ENCODE measurements at places on chromosomes 16 and 17.

DNA sequence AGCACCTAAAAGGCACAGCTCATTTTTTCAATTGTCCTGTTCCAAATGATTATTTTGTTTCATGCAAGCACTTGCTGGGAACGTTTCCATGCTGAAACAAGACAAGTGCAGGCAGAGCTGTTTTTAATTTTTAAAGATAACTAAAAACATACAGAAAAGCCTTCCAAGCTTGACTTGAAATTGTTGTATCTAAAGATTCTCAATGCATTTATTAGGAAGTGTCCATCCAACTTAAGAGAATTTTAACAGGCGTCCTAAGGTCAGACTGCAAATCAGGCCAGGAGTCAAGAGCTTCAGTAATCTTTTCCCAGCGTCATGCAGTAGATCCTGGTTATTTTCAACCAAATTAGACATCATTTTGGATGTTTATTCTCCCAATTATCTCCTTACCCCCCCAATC lies 702.8 kb downstream of the KCNJ2 start:
- no peak for DNase-seq

- DNase-seq, result no peak
Measured at GRCh38 chr16:55912022-55912421, 36.8 kb upstream of the CES5A start.

- DNase-seq, result no peak
Measured at GRCh38 chr17:68532826-68533225, 20.6 kb downstream of the PRKAR1A start.

DNA sequence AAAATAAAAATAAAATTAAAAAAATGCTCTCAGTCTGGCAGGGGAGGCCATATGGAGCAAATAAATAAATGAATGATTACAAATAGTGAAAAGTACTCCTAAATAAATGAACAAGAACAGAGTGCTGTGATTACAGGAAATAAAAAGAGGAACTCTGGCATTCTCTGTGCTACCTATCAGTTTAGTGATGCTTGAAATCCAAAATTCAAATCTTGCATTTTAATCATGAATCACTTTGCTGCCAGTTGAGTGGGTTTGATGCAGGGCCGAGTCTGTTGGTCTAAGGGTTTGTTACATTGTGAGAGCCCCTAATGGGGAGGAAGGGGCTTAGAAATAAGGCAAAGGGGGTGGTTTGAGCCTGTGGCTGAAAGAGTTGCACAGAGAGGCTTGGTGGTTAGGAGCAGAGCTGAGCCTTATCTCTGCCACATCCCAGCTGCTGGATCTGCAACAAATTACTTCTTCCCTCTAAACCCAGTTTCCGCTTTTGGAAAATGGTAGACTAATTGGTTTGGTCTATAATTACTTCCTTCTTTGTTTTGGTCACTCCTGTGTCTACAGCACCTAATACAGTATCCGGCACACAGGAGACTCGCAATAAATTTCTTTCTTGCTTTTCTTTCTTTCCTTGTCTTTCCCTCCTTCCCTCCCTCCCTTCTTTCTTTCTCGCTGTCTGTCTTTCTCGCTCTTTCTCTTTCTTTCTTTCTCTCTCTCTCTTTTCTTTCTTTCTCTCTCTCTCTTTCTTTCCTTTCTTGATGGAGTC lies 6.3 kb upstream of the ABCC1 start:
- no peak for DNase-seq

- no peak for DNase-seq
Measured at GRCh38 chr17:34671191-34671590, 91.8 kb downstream of the TMEM132E start.

DNA sequence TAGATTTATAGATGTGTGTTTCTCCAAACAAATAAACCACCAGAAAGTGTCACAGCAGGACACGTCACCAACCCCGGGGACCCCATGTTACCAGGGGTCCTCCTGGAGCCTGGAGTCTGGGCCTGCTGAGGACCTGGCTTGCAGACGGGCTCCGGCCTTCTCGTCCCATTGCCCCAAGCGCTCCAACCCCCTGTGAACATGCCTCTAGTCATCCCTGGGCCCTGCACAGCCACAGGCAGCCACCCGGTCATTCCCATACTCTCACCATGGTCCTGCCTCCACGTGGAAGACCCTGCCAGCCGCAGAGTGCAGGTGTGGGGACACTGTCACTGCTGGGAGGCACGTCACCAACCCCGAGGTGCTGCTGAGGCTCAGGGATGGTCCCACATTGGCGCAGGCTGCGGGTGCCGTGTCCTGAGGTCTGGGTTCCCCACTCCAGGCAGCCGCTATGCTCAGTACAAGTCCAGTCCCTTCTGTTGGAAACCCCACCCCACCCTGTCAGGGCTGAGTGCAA lies 4.5 kb downstream of the SECTM1 start:
- DNase-seq, result no peak

- no peak for DNase-seq
Measured at GRCh38 chr16:58999762-59000161, 265.6 kb upstream of the GOT2 start.

GRCh38 chr16:71666928-71667707 lies 41.1 kb downstream of the MARVELD3 start:
- no peak for DNase-seq

DNA sequence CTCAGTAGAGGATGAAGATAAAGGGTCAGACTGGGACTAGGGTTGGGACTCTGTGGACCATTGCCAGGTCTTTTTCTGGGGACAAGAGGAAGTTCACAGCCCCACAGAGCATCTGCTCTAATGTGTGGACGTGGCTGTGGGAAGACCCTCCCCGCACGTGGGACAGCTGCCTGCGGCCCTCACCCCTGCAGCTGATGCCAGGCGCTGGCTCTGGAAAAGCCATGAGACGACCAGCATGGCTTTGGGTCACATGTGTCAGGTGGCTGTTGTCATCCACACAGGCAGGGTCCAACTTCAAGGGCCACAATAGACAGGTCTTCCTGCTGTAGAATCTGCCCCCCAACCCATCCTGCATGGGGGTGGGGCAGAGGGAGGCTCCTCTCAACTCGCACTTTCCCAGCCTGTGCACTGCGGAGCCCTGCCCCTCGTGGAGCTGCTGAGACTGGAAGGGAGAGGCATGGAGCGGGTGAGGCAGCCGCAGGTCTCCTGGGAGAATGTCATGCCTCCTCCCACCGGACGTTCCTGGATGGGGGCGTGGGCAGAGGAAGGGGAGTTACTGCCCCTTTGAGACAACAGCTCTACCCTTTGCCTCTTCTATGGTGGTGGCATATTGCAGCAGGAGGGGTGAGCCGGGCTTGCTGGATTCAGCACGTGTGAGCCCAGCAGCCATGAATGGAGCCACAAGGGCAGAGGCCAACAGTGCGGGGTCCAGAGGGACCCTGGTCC lies 53.4 kb downstream of the PIMREG start:
- DNase-seq, result no peak

GRCh38 chr16:87555647-87556046 lies 46.7 kb upstream of the JPH3 start:
- DNase-seq, result no peak

DNA sequence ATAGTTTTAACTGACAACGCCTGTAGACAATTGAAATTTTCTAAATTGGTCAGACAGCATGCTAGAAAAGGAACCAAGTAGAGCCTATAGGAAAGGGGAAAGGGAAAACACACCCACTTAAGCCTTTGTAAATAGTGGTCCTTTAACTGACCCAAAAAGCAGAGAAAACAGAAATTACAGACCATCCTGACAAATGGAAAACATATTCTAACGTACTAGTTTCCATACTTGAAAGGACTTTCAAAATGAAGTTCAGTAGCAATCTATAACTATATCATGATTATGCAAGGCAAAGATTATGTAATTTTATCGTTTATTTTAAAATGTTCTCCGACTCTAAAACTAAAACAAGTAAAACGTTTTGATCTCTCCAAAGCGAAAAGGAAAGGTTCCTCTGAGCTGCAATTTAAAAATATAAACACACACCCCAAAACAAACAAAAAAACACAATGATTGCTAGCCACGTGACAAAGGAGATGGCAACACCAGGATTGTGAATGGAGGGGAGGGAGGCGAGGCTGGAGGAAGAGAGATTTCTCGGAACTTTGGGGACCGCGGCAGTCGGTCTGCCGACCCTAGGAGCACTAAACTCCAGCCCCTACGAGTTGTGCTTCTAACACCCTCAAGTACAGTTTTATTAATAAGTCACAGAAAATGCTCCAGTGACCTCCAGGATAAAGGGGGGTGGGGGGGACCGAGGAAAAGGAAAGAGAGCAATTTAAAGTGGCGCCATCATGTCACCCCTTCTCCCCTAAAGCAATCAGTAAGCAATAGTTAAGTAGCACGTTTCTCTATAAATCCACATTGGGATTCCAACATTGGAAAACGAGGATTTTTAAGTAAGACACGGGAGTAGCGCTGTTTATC lies 1.7 kb downstream of the KANSL1 start:
- no peak for DNase-seq

GRCh38 chr17:16269658-16270057 lies 52.6 kb downstream of the PIGL start:
- DNase-seq, result no peak

DNA sequence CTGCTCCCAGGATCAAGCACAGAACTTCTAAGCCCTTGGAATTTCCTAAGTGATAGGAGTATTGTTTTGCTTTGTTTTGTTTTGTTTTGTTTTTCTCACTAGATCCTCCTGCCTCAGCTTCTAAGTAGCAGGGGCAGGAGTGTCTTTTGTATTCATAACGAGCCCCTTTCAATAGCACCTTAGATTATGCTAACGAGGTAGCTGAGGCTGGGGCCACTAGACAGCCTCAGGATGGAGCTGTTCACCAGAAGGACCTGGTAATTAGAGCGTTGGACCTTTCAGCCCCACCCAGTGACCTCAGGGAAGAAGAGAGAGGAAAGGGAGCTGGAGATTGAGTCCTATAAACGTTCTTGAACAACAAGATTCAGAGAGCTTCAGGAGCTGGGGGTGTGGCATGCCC lies 43.6 kb downstream of the IKZF3 start:
- DNase-seq, result no peak

- DNase-seq, result no peak
Measured at GRCh38 chr17:69282002-69282401, 44.9 kb downstream of the ABCA5 start.

DNA sequence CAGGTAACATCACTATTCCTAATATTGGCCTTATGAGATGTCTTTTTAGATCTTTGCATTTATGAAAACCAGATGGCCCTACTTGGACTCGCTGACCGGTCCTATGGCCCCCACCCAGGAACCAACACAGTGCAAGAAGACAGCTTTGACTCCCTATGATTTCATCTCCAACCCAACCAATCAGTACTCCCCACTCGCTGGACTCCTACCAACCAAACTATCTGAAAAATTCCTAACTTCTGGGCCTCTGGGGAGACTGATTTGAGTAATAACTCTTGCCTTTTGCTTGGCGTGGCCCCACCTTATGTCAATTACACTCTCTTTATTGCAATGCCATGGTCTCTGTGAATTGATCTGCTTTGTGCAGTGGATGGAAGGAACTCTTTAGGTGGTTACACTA lies 828.9 kb downstream of the CDH11 start:
- no peak for DNase-seq

GRCh38 chr16:29237971-29238370 lies 168.5 kb downstream of the NPIPB11 start:
- DNase-seq, result no peak

DNA sequence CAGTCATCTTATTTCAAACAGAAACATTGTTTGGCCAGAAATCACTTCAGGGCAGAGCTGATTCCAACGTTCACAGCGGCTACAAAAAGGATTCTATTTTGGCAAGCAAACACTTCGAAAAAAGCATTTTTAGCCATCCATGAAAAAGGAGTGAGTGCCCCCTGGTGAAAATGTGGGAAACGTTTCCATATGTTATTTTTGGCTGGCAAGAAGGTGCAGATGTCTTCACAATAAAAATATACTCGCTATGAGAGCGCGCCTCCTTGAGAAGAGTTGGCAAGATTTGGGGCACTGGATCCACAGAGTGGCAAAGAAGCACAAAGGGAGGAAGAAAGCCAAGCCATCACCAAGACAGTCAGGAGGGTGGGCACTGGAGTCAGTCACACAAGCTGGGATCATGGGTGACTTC lies 191.1 kb downstream of the CHD9NB start:
- DNase-seq, result no peak

DNA sequence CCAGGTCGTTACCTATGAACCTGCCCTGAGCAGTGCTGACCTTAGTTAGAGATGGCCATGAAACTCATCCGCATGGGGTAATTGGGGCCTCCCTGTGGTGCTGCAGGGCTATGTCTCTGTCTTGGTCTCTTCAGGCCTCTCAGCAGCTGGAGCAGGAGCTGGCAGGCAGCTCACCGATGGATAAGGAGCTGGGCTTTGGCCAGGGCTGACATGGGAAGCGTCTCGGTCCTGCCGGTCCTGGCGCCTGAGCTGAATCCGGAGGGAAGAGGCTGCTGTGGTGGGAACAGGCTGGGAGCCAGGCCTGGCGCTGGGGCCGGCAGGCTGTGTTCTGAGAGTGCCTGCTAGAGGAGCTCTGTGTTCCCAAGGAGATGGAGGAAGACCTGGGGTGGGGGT lies 10.1 kb downstream of the IL32 start:
- no peak for DNase-seq

DNA sequence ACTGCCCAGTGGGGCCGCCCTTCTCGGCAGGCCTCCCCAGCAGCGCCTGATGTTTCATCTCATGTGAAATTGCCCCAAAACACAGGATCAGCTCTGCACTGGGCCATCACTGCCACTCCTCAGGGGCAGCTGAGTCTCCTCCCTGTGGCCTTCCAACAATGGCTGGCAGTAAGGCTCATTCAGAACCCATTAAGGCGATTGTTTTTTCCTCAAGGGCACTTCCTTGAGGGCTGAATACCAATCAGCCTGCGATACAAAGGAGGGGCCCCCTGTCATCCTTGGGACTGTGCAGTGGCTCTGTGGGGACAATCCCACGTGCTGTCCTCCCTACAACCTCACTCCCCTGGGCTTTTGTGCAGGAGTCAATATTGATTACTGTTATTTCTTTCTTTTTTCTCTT lies 47.5 kb downstream of the XYLT1 start:
- DNase-seq, result no peak

- no peak for DNase-seq
Measured at GRCh38 chr16:22353191-22353919, 21.1 kb downstream of the CDR2 start.

DNA sequence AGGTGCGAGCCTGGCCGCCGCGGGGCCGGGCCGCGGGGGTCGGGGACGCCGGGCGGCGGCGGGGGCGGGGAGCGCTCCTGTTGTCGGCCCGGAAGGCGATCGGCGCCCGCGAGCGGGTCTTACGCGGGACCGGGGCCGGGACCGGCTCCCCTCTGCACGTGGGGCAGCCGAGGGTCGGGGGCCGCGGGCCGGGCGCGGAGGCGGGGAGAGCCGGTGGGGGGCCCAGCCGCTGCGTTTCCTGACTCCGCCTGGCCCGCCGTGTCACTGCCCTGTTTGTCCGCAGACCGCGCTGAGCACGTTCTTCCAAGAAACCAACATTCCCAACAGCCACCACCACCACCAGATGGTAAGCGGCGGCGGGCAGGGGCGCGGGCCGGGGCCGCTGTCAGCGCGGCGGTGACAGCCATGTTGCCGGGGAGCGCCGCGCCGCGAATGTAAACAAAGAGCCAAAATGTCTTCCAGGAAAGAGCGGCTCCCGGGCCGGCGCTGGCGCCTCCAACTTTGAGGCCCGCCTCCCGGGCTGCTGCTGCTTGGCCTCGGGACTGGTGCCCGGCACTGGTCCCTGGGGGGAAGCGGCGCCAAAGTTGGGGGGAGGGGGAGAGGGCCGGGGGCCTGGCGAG lies 586 bp downstream of the UBALD2 start:
- peak; percentile 49 for DNase-seq

GRCh38 chr16:48197294-48197693 lies 41.5 kb upstream of the ABCC12 start:
- no peak for DNase-seq
